ENCODE measurements at places on chromosomes 7 and 10. TPM values are rescaled to one million over a fixed set of nuclear protein-coding genes. Genes with fewer than 3 reads are reported as not detected.

DNA sequence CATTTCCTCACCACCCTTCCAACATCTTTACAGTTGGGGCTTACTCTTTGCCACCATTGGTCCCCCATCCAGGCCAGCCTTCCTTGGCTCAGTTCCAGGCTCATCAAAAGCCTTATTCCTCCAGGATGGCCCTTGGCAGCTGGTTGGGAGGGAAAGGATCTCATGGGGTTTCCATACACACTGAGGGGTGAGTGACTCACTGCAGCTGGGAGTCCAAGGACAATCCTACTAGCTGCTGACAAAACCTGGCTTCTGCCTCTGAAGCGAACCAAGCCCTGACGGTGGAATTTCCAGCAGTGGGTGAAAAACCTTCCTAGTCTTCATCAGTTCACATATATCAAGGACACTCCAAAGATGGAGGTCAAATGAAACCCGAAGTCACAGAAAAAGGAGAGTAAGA lies 22.9 kb downstream of the CRHR2 start:
- H3K27me3 ChIP-seq, result no peaks in the 10 kb centered on the region
- no peaks in the 10 kb centered on the region for H3K4me1 ChIP-seq
- H3K27ac ChIP-seq, result no peak overlapping the region
- no peak overlapping the region for H3K4me3 ChIP-seq

GRCh38 chr10:118383063-118383689 lies 41.1 kb upstream of the FAM204A start:
- DNase-seq, result no peak
- H3K4me3 ChIP-seq, result no peak overlapping the region
- no peak overlapping the region for H3K27ac ChIP-seq
- H3K27me3 ChIP-seq, result peaks cover 22% of the 10 kb centered on the region

DNA sequence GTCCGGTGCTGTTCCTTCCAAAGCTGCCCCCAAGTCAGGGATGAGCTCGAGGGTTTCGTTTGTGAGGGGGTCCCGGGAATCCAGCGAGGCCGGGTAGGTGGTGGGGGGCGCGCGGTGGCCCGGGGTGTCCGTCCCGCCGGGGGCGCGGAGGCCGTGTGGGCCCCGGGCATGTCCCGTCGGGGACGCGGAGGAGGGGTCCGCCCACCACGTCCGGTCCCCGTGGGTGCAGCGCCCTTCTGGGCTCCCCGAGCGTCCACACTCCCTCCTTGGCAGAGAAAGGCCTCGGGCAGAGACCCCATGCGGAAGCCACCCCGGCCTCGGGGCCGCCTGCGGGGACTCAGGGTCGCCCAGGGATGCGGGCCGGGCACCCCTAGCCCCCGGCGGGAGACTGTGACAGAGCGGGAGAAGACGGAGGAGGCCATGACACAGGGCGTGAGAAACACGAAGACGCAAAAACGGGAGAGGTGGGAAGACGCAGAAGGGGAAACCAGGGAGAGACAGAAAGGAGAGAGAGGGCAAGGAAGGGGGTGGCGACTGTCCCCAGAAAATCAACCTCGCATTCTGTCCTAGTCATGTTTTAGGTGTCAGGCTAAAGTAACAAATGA lies 640 bp upstream of the ZNF425 start:
- peaks cover 43% of the 10 kb centered on the region for H3K36me3 ChIP-seq
- peaks cover 18% of the 10 kb centered on the region for H3K4me1 ChIP-seq
- DNase-seq, result peak; percentile 92

DNA sequence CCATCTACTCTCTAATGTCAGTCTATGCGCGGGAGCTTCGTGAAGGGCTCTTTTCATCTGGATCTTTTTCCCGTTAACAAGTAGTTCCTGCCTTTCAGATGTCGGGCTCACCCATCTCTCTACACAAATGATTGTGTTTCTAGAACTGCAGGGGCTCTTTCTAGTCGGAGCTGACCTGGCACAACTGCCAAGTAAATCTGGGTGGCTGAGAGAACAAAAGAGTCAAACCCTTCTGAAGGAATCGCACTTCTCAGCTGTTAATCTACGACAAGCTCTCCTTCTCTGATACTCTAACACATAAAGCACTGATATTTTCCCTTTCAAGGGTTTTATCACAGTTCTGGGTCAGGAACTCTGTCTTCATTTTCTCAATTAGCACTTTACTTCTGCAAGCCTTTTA lies 144.7 kb downstream of the NRP1 start:
- peaks cover 26% of the 10 kb centered on the region for H3K27me3 ChIP-seq
- no peak for DNase-seq
- no peak overlapping the region for H3K4me3 ChIP-seq
- no peak overlapping the region for H3K27ac ChIP-seq
- no peaks in the 10 kb centered on the region for H3K36me3 ChIP-seq
- H3K4me1 ChIP-seq, result no peaks in the 10 kb centered on the region

GRCh38 chr10:120473593-120473992 lies 16.6 kb downstream of the PLPP4 start:
- no peaks in the 10 kb centered on the region for H3K36me3 ChIP-seq
- no peak overlapping the region for H3K27ac ChIP-seq
- H3K4me3 ChIP-seq, result no peak overlapping the region

DNA sequence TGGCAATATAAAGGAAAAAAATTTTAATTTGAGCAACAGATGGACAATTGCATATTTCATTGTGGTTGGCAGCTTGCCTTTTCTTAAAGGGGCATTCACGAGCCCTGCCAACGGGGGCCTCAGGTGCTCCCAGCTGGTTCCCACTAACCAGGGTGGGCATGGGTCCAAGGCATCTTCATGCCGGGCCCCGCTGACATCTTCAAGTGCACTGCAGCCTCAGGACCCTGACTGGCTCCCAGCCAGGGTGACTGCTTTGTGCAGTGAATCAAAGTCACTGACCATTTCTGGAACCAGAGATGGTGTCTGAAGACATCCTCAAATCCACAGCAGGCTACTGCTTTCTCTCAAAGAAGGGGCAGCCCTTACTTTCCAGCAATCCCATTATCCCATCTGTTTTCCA lies 275.2 kb upstream of the MGMT start:
- no peak for DNase-seq
- H3K36me3 ChIP-seq, result no peaks in the 10 kb centered on the region
- H3K4me1 ChIP-seq, result peaks cover 2% of the 10 kb centered on the region
- H3K27ac ChIP-seq, result no peak overlapping the region
- no peak overlapping the region for H3K4me3 ChIP-seq
- peaks cover 7% of the 10 kb centered on the region for H3K27me3 ChIP-seq

Gene ADAM8
- 143 TPM for total RNA-seq

Gene ACBD7
- total RNA-seq, result 1.3 TPM

Gene POU6F2
- total RNA-seq, result 0.17 TPM

Gene KIAA1217
- 2.0 TPM for total RNA-seq

Gene SPDYE1
- total RNA-seq, result not detected

Gene PAX4
- not detected for total RNA-seq

Measured in activated CD4-positive, alpha-beta T cell treated with anti-CD3 and anti-CD28 coated beads, Interleukin-2, amount 10 ng/mL, durations not matched to agents 24 days and 14 days (primary cell).